ENCODE measurements at places on chromosomes 13 and 19.

DNA sequence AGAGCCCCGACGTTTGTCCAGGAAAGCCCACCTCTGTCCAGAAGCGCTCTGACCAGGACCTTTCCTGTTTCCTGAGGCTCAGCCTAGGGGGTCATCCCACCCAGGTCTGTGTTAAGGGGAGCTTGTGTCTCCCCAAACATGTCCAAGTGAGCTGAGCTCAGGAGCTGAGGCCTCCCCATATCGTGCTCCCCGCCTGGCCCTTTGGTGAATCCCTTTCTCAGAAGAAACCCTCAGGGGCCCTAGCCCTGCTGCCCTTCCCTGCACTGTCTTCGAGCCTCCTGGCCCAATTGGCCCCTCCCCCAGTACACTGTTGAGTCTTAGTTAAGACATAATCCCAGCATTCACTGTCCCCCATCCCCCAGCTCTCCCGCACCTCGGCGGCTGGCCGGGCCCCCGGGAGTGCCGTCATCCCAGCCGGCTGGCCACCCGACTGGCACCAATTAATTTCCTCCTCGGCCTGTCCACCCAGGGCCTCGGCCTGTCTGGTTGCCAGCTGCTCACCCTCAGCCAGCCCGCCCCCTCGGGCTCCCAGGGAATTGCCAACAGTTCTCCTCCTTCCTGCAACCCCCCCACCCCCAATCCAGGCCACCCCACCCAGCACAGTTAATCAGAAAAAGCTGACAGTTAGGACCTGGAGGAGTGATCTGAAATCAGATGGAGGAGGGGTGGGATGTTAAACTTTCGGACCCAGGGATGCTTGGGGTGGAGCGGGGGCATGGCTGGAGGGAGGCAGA is 13.6 kb downstream of the IER2 start:
- DNase-seq: peak; percentile 93

GRCh38 chr19:21900401-21900800 is 64.4 kb upstream of the ZNF43 start:
- no peak for DNase-seq

GRCh38 chr13:106566641-106567473 is 1.1 kb downstream of the ARGLU1 start:
- DNase-seq: peak; percentile 80

GRCh38 chr13:111275995-111276618 is 44.3 kb upstream of the TEX29 start:
- DNase-seq: no peak

DNA sequence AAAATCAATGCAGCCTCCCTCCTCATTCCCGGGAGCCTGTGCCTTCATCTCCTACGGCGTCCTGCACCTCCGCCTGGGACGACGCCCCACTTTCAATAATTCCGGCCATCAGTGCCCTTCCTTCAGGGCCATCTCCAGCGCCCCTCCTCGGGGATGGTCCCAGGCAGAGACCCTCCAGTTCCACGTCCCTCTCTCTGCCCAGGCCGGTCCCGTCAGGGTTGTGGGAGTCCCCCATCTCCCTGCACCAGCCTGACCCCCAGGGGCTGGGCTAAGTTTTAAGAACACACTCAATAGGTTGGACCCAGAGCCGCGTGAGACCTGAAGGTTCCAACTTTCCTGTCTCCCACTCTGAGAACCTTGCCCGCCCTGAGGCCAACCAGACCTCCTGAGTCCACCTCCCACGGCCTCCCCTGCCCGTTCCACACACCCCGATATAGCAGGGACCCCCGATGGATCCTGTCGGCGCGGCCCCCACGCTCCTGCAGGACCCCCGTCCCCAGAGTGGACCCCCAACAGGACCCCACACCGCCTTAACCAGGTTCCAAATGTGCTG is 646 bp downstream of the TMEM161A start:
- no peak for DNase-seq

GRCh38 chr19:44894052-44894400 is 3.0 kb downstream of the TOMM40 start:
- no peak for DNase-seq

GRCh38 chr19:50553134-50553703 is 15.0 kb downstream of the LRRC4B start:
- no peak for DNase-seq

DNA sequence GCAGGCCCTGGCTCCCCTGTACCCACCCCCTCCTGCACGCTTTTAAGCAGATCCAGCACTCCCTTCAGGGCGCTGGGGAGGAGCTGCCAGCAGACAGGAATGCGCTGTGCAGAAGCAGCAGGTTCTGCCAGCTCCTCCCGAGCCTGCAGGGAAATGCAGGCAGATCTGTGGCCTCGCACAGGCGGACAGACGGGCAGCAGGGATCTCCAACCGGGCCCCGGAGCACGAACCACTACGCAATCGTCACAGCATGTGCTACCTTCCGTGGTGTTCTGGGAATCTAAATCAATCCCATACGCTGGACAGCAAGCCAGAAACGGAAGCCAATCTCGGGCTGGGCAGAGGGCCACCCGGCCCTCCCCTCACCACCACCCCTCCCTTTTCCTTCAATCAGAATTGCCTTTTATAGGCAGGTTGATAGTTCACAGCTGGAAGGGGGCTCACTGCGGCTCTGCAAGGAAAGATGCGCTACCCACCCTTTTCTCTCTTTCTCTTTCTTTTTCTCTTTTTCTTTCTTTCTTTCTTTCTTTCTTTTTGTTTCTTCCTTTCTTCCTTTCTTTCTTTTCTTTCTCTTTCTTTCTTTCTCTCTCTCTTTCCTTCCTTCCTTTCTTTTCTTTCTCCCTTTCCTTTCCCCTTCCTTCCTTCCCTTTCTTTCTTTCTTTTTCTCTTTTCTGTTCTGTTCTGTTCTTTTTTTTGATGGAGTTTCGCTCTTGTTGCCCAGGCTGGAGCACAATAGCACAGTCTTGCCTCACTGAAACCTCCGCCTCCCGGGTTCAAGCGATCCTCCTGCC is 99.9 kb downstream of the GNG7 start:
- DNase-seq: peak; percentile 81

GRCh38 chr13:109110159-109110558 is 480.7 kb downstream of the MYO16 start:
- no peak for DNase-seq

DNA sequence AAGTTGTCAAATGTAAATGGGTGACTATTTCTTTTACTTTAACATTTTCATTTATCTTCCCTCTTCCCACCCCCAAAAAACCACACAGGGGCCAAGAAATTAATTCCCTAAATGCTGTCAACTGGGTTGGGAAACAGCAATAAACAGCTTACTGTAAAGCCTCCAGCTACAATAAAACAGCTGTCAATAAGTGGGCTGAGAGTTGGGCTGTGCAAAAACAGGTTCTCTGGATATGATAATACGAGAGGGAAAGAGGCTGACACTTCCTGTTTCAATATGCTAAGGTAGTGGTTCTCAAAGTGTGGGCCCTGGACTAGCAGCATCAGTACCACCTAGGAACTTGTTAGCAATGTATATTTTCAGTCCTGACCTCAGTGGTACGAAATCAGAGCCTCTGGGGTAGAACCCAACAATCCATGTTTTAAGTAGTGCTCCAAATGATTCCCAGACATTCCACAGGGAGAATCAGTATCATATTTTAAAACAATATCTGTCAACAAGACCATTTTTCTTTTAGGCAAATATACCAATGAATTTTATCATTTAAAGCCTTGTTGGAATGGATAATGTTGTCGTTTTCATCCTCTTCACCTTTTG is 8.4 kb downstream of the PCDH9 start:
- no peak for DNase-seq

DNA sequence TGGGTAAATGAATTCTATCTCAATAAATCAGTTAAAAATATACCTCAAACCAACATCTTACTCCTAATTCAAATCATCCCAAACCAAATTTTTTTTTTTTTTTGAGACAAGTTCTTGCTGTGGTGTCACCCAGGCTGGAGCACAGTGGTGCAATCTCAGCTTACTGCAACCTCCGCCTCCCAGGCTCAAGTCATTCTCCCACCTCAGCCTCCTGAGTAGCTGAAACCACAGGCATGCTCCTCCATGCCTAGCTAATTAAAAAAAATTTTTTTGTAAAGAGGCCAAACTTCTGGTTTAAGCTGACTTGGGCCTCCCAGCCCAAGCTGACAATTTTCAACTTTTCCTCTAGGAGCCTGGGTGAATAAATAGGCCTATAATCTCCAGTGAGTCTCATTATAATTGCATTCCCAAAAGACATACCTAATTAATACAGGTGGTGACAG is 22.1 kb upstream of the OLFM2 start:
- DNase-seq: no peak

DNA sequence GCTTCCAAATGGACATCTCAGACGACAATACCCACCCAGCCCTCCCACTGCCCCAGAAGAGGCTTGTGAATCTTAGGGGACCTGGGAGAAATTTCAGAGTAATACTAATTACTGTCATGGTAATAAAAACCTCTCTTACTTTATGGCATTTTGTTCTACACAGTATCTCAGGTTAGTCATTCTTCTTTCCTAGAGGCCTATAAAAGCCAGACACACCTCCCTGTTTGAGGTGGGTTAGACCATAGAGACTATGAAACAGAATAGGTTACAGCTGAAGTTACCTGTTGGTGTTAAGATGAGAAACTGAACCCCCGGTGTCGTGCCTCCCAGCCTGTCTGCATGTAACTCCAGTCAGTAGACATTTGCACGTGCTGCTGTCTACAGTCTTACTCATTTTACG is 113.9 kb downstream of the SLC7A1 start:
- DNase-seq: no peak

- DNase-seq: no peak
Measured at GRCh38 chr19:1908364-1908678, 3.1 kb downstream of the ADAT3 start.

DNA sequence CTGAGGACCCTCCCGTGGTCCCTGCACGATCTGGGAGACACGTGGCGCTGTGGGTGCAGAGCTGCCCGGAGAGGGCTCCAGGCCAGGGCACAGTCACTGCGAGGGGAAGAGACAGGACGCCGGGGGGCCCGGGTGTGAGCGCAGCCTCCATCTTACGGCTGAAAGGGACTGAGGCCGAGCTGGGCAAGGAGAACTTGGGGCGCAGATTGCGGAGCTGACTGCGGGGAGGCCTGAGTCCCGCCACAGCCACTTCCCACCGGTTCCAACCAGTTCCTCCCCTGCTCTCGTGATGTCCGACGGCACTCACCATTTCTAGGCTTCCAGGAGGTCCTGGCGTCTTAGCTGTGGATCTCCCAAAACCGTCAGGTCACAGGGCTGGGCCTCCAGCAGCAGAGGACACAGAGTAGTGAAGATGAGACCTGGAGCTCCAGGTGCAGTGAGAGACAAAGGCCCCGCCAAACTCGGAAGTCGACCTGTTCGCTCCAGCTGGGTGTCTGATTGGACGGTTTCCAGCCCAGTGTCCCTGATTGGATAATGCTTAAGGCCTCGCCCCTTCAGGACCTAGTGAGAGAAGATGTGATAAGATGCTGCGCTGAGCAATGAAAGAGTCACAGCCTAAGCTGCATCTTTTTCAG is 4.8 kb upstream of the ZNF253 start:
- DNase-seq: no peak

GRCh38 chr13:30965380-30965779 is 32.9 kb downstream of the TEX26 start:
- no peak for DNase-seq

DNA sequence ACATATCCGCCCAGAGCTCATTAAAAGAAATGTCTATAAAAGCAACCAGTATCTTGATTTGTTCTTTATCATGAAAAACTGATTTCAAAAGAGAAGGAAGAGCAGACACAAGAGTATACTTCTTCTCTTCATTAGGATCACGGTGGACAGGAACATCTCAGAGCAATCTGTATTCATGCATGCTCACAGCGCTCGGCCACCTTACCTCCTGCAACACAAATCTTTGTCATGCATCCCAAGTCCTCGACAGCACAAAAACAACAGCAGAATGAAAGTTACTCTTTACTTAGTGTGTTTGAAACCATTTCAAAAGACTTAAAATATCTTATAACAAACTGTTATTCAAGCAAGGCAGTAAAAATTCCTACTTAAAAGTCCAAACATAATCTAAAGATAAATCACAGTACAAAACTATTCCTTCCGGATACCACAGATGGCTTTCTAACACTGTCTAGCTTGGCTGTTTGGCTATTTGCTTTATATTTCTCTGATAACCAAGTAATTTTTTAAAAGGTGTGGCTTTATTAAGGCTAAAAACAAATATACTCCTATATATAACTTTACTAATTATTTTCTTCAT is 174.5 kb downstream of the TBC1D4 start:
- DNase-seq: no peak

DNA sequence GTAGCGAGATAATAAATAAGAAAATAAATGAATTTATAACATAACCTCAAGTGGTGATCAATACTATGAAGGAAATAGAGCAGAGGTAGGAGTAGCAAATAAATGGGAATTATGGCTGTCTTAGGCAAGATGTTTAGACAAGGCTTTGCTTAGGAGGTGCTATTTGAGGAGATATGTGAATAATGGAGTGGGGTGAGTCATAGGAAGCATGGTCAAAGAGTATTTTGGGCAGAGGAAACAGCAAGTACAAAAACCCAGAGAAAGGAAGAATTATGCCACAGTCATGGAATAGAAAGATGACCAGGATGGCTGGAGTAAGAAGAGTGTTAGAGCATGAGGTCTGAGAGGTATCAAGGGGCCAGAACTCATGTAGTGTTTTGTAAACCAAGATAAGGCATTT is 33.6 kb upstream of the LPAR6 start:
- no peak for DNase-seq

DNA sequence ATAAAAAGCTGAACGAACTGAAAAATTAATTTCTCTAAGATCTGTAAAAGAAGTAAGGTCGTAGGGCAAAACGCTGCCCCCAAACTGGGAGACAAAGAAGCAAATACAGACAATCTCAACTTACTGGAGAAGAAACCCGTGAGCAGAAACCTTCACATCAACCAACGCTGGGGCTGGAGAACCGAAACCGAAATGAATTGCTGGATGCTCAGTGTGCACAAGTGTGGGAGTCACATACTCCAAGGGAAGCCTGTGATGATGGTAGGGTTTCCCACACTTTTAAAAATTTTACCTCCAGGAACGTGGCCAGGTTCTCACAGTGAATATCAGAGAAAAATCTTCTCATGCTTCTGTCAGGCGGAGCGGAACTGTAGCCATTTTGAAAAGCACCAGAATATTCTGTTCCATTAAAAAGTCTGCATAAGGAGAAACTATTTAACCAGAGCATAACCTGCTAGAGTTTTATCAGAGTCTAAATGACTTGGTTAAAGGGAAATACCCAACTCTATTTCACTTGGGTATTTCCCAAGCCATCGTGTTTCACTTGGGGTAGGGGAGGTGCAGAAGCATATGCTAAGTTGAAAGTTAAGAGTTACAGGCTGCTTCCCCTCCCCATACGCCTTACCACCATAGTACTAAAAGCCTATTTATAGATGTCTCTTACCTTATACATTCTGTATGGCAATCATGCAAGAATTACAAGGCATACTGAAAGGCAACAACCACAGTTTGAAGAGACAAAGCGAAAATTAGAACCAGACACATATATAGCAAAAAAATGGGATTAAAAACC is 110.5 kb upstream of the SLITRK1 start:
- no peak for DNase-seq

GRCh38 chr13:21106089-21106488 is 44.7 kb upstream of the LATS2 start:
- DNase-seq: peak; percentile 21

- DNase-seq: no peak
Measured at GRCh38 chr13:30216111-30216510, 91.2 kb downstream of the KATNAL1 start.

- DNase-seq: no peak
Measured at GRCh38 chr19:2287585-2288337, 5.8 kb upstream of the PEAK3 start.
